ENCODE measurements at places on chromosomes 2 and 18.

GRCh38 chr2:86029873-86030272 is 75.8 kb downstream of the POLR1A start:
- DNase-seq, result no peak

GRCh38 chr2:241010531-241011295 is 12.3 kb downstream of the SNED1 start:
- DNase-seq, result no peak

DNA sequence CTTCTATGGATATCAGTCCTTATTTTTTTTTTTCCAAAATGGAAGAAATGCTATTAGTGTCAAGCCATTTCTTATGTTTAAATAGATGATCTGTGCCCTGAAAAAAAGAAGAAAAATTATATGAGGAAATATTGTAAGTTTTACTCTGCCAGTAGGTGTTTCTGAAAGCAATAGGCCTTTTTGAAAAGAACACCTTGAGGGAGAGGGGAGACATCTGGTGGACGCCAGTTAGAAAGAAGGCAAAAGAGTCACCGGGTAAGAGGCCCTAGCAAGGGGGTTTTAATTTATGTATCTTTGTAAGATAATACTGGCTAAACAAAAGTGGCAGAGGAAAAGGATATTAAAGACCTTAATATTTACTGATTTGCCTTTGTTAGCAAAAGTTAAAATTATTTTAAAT is 56.1 kb downstream of the DYNAP start:
- no peak for DNase-seq

DNA sequence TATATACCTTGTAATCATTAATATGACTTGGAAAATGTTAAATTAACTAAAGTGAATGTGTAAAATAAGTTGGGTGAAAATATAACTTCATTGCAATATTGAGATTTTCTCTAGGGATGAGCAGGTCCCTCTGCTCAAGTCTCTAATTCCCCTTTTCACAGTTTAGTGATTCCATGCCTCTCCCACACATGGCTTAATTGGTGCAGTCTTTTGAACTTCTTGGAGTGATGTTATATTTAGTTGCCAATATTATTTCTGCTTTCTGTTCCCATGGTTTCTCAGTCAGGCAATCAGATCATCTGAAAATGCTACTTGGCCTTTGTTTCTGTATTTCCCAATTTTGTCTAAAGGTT is 233.7 kb upstream of the SPOPL start:
- DNase-seq, result no peak

DNA sequence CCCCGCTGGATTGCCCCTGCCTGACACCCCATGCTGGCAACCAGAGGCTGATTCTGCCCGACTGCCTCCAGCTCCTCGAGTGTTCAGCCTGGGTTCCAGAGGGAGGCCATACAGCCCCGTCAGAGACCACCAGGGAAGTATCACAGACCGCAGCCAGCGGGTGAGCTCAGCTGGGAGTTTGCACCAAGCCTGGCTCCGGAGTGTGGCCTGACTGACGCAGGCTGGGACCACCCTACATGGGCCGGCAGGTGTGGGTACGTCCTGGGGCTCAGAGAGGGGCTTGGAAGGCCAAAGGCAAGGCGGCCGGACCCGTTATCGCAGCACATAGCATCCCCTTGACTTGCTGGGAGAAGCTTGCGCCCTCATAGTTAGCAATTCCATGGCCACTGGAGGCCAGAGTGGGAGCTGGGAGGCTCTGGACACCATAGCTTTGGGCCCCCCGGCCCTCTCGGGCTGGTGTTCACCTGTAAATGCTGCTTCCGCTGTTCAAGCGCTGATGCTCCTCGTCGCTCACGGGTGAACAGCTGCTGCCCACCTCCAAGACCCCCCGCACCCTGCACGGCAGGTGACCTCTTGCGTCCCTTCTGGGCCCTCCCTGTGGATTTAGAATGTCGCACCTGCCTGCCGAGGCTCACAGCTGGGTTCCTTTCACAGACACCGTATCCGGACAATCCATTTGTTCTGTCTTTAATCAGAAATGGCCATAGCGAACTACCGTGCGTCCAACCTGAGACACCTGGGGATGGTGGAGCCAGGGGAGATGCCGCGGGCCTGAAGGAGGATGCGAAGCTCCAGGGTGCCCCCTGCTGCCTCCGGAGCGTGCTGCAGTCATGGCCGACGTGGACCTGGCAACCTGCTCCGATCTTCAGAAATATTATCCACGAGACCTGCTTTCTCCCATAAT is 31.2 kb upstream of the SLC66A3 start:
- no peak for DNase-seq

- no peak for DNase-seq
Measured at GRCh38 chr2:128277961-128278681, 40.5 kb downstream of the HS6ST1 start.

GRCh38 chr2:145100301-145100700 is 580.4 kb upstream of the ZEB2 start:
- no peak for DNase-seq

GRCh38 chr18:37487400-37487867 is 78.2 kb downstream of the CELF4 start:
- DNase-seq, result no peak

DNA sequence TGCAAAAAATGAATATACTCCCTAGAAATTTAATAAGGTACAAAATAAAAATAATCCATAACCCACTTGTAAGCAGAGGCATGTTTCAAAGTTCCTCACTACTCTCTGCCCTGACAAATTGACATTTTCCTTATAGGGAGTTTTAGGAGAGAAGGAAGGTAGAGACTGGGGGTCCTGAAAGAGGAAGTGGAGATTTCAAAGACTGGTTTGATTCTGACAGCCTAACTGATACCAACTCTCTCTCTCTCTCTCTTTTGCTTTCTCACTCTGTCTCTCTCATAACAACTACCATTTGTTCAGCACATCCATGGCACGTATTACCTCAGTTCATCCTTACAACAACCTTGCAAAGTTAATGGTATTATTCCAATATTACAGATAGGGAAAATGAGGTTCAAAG is 18.6 kb downstream of the FZD7 start:
- DNase-seq, result no peak

DNA sequence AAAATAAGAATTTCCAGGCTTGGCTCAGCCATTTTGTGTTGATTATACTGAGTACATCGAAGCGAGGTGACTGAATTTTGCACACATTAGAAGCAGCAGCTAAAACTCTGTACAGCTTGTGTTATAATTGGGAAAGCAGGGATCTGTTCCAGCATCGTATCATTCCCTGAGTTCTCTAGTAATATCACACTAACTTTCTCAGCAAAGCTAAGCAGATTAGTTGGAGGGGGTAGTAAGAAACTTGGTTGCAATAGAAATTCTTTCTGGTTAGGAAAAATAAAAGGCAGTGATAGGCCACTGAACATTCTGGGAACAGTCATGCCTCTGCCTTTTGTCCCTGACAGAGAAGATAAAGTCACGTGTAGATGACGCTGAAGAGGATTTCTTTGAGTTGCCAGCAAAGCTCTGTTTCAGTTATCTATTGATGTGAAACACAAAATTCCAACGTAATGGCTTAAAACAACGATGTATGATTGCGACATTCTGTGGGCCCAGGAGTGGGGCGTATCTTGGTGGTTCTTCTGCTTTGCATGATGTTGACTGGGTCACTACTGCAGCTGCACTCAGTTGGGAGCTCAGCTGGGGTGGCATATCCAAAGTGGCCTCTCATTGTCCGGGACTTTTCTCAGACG is 202.1 kb upstream of the MEX3C start:
- no peak for DNase-seq

DNA sequence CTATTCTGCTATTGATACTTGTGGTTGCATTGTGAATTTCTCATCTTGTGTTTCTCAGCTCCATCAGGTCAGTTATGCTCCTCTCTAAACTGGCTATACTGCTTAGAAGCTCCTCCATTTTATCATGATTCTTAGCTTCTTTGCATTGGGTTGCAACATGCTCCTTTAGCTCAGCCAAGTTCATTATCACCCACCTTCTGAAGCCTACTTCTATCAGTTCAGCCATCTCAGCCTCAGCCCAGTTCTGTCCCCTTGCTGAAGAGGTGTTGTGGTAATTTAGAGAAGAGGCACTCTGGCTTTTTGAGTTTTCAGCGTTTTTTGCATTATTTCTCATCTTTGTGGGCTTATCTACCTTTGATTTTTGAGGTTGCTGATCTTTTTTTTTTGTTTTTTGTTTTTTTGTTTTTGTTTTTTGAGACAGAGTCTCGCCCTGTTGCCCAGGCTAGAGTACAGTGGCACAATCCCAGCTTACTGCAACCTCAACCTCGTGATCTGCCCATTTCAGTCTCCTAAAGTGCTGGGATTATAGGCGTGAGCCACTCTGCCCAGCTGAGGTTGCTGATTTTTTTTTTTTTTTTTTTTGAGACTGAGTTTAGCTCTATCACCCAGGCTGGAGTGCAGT is 36.0 kb downstream of the ANKRD12 start:
- DNase-seq, result no peak

DNA sequence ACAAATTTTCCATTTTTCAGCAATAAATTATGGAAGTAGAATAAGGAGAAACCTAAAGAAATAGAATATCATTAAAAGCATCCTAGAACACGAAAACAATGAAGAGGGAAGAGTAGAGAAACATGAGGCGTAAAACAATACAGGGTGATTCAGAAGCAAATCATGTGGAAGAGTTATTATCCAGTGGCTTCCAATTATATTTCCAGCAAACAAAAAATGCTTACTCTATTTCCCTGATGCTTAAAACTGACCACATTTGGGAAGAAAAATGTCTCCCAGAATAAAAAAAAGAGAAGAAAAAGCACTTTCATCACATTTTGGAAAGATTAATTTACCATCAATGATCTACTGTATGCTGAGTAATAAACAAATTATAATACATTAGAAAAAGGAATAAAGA is 192.6 kb downstream of the CD226 start:
- DNase-seq, result no peak

- no peak for DNase-seq
Measured at GRCh38 chr2:8669157-8669817, 12.6 kb upstream of the ID2 start.

- DNase-seq, result no peak
Measured at GRCh38 chr2:219508971-219509779, 5.1 kb upstream of the ASIC4 start.

GRCh38 chr2:38146275-38146906 is 70.4 kb upstream of the CYP1B1 start:
- no peak for DNase-seq

DNA sequence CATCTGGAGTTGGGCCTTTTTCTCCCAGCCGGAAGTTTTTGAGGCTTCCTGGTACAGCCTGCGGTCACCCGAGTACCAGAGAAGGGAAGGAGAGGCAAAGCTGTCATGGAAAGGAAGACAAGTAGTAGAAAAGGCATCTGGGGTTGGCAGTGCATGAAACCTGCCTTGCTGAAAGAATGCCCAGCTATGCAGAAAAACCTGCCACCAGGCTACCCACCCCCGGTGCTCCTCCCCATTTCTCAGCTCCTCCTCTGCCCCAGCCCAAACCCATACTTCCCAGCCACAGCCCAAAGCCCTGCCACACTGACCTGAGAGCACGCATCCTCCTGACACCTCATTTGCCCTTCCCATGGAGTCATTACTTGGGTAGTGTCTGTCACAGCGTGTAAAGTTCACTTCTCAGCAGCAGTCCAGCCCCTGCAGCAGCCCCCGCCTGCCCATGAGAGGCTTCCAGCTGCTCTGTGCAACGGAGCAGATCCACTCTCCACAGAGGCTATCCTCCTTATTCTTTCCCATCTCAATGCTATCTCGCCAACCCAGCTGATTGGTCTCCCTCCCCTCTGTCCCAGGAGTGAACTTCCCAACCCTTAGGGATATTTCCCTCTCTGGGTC is 40.4 kb upstream of the MAL start:
- no peak for DNase-seq

DNA sequence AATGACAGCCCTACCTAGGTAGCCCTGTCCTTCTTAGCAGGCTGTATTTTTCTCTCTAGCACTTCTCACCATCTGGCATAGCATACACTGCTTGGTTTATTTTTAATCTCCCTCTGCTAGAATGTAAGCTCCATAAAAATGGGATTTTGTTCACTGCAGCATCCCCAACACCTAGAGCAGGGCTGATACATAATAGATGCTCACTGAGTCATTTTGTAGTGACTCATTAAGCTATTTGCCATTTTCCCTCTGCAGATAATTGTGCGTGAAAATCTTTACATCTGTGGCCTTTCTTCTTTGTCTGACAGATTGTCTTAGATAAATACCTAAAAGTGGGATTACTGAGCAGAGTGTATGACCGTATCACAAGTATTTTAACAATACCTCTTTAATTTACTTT is 82.5 kb downstream of the CERS6 start:
- no peak for DNase-seq

DNA sequence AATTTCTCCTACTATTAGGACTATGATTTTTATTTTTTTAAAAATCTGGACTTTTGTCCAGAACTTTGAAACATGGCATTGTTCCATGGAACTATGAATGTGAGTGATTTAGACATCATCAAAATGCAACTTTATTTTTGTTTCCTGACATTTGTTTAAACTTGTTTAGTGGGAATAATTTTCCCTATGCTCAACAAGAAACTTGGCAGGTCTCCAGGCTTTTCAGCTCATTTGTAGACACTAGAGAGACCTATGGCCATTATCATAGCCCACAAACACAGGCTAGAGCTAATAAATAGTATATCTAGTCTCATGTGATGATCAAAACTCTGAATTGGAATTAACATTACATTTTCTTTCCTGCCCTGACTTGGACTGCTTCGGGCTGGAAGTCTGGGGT is 145.1 kb upstream of the CELF4 start:
- DNase-seq, result no peak

- no peak for DNase-seq
Measured at GRCh38 chr2:197045115-197045514, 118.6 kb upstream of the PGAP1 start.

GRCh38 chr18:35050028-35050546 is 8.9 kb downstream of the MAPRE2 start:
- no peak for DNase-seq

- no peak for DNase-seq
Measured at GRCh38 chr2:159516241-159516758, 100.0 kb downstream of the BAZ2B start.

- no peak for DNase-seq
Measured at GRCh38 chr2:235963853-235964577, 204.2 kb downstream of the GBX2 start.

GRCh38 chr2:237297421-237298150 is 116.4 kb downstream of the COL6A3 start:
- DNase-seq, result no peak

- no peak for DNase-seq
Measured at GRCh38 chr2:111534910-111535352, 349.1 kb downstream of the ANAPC1 start.

- DNase-seq, result no peak
Measured at GRCh38 chr2:133433455-133434451, 134.5 kb downstream of the NCKAP5 start.

DNA sequence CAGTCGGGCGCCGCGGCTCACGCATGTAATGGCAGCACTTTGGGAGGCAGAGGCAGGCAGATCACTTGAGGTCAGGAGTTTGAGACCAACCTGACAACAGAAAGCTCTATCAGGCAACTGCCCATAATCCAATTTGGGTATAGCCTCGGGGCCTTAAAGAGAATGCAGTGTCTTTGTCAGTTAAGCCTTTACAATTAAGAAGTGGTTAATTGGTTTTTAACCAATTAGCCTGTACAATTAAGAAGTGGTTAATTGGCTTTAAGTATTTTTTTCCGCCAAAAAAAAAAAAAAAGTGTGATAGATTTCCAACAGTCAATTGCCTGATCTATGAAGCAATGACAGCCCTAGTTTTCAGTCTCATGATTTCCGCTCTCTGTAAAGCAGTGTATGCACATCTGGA is 74.6 kb upstream of the NARS1 start:
- DNase-seq, result no peak
